ENCODE measurements at places on chromosomes 7 and 10.

GRCh38 chr7:142385491-142386340 is 127.9 kb upstream of the PRSS58 start:
- no peak overlapping the region for H3K27ac ChIP-seq
- H3K4me1 ChIP-seq = no peaks in the 10 kb centered on the region
- no peaks in the 10 kb centered on the region for H3K27me3 ChIP-seq
- no peaks in the 10 kb centered on the region for H3K36me3 ChIP-seq
- peak; percentile 85 for DNase-seq

DNA sequence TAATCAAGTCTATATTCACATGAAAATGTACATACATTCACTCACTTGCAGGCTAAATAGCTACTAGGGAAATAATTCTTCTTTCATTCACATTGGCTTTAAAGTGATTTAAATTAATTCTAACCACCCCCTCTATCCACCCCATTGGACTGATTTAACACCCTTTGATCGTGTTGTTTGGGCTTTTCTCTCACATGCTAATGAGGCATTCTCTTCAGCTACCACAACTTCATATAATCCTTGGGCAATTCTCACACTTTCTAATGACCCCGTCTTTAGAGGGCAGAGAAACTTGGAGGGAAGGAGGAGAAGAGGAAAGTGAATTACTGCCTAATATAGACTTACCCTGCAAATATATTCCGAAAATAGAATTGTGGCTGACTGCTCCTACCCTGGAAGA is 24.6 kb downstream of the GRM3 start:
- no peaks in the 10 kb centered on the region for H3K27me3 ChIP-seq
- peak; percentile 58 for DNase-seq
- no peaks in the 10 kb centered on the region for H3K36me3 ChIP-seq
- peaks cover 6% of the 10 kb centered on the region for H3K4me1 ChIP-seq
- no peak overlapping the region for H3K4me3 ChIP-seq

- no peak overlapping the region for H3K4me3 ChIP-seq
- no peaks in the 10 kb centered on the region for H3K36me3 ChIP-seq
- H3K27me3 ChIP-seq = no peaks in the 10 kb centered on the region
- no peak overlapping the region for H3K27ac ChIP-seq
- peak; percentile 86 for DNase-seq
- no peaks in the 10 kb centered on the region for H3K4me1 ChIP-seq
Measured at GRCh38 chr7:138008588-138009349, 6.9 kb upstream of the CREB3L2 start.

- H3K27me3 ChIP-seq = no peaks in the 10 kb centered on the region
- no peaks in the 10 kb centered on the region for H3K36me3 ChIP-seq
- DNase-seq = peak; percentile 50
- H3K27ac ChIP-seq = no peak overlapping the region
Measured at GRCh38 chr10:4549139-4549653, 276.8 kb upstream of the AKR1E2 start.

DNA sequence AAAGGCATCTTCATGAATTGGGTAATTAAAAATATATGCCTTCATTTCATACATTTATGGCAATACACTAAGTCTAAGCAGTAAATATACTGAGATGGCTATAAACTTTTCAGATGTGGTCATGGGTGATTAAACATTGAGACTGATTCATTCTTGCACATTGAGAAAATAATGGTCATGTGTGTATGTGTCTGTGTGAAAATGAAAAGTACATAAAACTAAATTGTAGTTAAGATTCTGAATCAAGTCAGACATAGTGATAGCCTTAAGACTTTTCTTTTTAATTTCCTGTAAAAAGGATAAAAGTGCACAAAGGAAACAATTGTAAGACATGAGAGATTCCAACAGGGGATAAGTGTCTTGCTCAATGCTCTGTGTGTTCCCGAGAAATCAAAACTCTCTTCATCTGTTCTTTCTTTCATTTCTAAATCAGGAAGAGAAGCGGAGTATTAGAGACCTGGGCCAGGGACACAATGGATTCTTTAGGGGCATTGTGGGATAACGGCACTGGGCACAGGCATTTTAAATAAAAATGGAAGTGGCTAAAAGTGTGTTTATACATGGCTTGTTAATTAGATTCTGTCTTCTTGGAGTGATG is 69.8 kb upstream of the AGR3 start:
- H3K4me1 ChIP-seq = no peaks in the 10 kb centered on the region
- no peak overlapping the region for H3K4me3 ChIP-seq
- H3K36me3 ChIP-seq = no peaks in the 10 kb centered on the region
- no peak for DNase-seq

Data from mesendoderm (in vitro differentiated cells).